ENCODE measurements at places on chromosomes 7 and 10.

- DNase-seq, result no peak
Observed at GRCh38 chr10:102926842-102927241, 8.7 kb downstream of the CNNM2 start.

GRCh38 chr7:120337308-120337907, 64.4 kb downstream of the KCND2 start:
- DNase-seq, result no peak

GRCh38 chr10:110009736-110010475, 2.1 kb downstream of the ADD3 start:
- DNase-seq, result no peak

DNA sequence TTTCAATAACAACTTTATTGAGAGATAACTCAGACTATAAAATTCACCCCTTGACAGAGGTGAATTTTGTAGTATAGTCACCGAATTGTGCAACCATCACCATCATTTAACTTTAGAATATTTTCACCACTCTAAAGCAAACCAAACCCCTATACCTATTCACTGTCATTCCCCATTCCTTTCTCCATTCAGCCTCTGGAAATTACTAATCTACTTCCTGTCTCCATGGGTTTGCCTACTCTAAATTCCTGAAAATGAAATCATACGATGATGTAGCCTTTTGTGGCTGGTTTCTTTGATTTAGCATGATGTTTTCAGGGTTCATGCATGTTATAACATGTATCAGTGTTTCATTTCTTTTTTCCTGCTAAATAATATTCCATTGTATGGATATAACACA, 15.6 kb upstream of the LMTK2 start:
- no peak for DNase-seq

DNA sequence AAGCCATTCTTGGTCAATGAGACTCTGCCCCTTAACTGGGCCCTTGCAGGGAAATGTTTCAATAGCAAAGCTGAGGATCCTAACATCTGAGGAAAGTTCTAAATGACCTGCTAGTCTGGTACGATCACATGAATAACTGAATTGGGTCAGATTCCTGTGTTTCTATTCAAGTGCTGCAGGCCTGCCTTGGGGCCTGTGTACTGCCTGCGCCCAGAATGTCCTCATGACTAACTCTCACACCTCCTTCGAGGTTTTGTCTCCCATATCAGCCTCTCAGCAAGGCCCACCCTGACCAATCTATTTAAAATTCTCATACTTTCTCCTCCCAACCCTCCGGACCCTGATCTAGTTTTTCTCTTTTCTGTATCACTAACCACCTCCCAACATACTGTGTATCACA, 4.4 kb downstream of the JAZF1 start:
- DNase-seq, result no peak

DNA sequence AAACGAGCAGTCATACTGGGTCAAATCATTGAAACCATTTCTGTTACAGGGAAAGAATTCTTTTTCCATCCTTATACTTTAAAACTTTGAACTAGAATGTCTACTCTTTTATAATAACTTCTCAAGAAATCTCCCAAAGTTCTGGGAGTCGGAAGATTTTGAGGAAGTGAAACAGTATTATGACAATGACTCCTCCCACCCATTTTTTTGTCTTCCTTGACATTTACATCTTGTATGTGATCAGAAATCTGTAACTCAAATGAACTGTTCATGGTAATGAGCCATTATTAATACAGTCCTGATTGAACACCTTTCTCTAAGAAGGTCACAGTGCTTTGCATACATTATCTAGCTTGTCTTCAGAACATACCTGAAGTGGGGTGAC, 227.4 kb downstream of the CELF2 start:
- no peak for DNase-seq

DNA sequence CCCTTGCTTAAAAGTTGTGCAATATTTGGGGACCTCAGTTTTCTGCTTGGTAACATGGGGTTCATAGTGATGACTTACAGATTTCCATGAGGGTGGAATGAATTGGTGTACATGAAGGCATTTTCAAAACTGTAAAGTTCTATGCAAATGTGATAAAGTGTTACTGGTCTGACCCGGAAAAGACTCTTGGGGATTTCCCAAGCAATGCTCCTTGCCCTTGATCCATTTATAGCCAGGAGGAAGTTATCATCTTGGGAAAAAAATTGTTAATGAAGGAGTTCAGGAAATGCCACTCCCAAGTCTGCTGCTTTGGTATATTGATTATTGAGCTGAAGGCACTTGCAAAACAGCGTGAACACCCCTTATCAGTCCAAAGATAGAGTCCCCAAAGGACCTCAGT, 96.3 kb upstream of the ZPBP start:
- DNase-seq, result no peak

- no peak for DNase-seq
Observed at GRCh38 chr7:39313974-39314373, 252.2 kb upstream of the YAE1 start.

- no peak for DNase-seq
Observed at GRCh38 chr7:94177441-94177840, 173.3 kb upstream of the BET1 start.

- no peak for DNase-seq
Observed at GRCh38 chr7:79241288-79242060, 212.0 kb downstream of the MAGI2 start.

DNA sequence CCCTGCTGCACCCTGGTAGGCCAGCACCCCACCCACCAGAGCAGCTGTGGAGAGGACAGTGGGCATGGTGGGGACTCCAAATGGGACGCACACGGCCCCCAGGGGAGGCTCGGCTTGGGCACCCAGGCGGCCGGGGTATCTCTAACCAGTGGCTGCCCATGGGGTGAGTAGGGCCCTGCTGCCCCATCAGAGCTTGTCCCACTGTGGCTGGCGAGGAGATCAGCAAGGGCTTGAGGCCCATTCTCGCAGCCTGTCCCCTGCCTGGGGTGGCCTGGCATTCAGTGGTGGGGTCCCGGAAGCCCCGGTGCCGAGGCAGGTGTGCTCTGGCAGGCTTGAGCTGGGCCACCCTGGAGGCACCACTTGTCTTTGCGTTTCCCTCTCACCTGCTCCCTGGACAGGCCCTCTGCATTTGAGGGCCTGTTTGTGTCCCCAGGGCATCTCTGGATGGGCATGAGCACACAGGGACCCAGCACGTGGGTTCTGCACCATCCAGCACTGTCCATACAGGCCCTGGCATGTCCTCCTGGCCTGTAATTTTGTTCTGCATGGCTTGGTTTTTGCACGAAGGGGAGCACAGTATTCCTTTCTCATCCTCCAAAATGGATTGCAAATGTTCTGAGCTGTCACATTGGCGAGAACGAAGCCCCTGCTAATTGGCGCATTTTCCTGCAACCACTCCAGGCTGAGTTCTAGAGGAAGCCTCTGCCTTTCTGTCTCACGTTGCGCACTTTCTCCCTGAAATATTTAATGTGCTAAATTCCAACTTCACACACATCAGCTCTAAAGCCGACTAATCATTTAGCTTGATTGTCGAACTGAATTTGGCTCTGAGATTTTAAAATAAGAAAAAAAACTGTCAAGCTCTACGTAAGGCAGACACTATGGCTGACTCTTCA, 27.2 kb downstream of the PWWP2B start:
- no peak for DNase-seq

GRCh38 chr7:16929146-16929762, 47.5 kb upstream of the AGR3 start:
- DNase-seq, result no peak

DNA sequence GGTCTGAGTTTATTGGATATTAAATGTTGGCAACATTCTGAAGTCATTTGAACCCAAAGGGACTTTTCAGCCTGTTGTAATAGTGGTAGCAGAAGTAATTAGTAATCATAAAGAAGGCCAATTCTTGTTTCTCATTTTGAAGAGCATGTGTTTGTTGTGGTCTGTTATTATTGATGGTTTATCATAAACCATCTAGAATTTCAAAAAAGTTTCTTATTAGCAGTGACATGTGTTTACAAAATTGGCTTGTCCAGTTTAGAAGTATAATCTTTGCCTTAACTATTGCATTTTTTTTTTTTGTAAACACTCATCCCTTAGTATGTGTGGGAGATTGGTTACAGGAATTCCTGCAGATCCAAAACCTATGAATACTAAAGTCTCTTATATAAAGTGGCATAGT, 177.8 kb downstream of the BBS9 start:
- no peak for DNase-seq

DNA sequence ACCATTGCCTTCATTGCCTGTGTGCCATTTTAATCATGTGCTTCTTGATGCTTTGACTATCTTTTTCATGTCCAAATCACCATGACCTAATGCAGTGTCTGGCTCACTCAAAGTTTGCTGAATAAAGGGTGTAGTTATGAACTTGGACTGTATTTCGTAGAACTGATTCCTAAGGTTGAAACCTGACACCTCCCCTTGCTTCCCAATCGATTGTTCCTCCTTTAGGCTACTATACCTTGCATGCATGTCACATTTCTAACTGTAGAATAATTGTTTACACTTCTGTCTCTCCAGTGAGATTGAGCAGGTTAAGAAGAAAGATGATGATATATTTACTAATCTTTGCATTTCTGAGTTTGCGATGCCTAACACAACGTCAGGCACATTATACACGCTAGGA, 41.0 kb upstream of the CDK1 start:
- DNase-seq, result no peak

- no peak for DNase-seq
Observed at GRCh38 chr10:132554991-132555647, 17.5 kb downstream of the INPP5A start.

- DNase-seq, result no peak
Observed at GRCh38 chr10:69759641-69760040, 42.1 kb upstream of the COL13A1 start.

- no peak for DNase-seq
Observed at GRCh38 chr10:101595591-101596433, 7.7 kb downstream of the DPCD start.

- DNase-seq, result no peak
Observed at GRCh38 chr10:126398924-126399323, 10.6 kb upstream of the ADAM12 start.

DNA sequence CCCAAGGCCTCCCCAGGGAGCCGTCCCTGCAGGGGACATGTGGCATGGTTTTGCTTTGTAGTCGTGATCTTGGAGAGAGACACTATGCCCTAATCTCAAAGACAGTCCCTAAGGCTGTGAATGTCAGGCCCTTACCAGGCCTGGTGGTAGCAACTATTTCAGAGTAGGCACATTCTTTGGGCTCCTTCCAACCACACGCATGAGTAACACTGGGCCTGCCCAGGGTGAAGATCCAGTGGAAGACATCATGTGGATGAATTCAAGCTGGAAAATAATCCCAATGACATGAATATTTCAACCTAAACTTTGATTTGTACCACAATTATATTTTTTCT, 39.5 kb upstream of the INSIG1 start:
- DNase-seq, result no peak

DNA sequence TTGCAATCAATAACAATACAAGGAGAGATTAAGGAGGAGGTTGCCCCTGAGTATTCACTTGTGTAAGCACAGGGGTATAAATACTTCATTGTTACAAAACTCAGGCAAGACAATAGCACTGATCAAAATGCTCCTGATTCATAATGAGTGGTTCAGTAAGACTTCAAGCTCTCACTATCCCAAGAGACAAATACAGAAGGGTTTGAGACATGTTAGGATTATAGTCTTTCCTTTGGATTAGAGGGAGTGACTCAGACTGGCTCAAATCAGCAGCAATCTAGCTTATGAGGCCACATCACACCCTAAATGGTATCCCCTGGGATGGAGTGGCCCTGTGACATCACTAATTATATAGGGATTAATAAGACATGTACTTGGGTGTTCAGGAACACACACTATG, 167.2 kb upstream of the HGF start:
- no peak for DNase-seq

GRCh38 chr10:129992356-129992755, 28.3 kb upstream of the EBF3 start:
- no peak for DNase-seq

- DNase-seq, result no peak
Observed at GRCh38 chr10:79063661-79064492, 4.9 kb upstream of the ZMIZ1 start.

GRCh38 chr10:62804356-62805230, at the start of gene ADO:
ADO (plus strand) TSS chr10:62804720; CDS start chr10:62805060, 340 bp downstream.
- DNase-seq, result peak; percentile 88

DNA sequence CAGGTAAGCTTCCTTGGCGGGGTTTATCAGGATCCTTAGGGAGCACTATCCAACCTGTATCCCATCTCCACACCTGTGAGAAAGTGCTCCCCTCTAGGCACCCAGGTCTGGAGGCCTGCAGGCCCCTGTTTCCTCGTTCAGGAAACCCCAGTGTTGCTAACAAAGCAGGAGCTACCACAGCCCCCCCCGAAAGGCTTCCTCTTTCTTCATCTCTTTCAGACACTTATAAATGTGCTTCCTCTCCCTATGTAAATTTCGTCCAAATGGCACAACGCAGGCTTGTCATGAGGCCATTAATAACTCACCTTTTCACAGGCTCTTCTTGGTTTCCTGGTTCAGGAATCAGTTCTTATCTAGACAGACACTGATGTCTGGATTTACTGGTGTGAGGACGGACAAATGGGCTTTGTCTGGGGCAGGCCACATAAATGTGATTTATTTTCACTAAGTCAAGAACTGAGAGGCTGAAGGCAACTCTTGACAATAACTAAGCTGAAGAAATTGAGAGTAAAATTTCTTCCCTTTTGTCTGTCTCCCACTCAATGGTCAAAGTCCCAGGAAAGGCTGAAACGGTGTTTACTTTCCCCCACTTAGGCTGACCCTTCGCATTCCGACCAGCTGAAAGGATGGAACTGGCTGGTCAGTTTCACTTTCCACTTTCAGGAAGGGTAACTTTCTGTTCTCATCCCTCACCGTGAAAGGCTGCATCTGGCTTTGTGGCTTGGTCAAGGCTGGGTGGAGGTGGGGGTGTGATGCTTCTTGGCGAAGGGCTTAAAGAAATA, 46.8 kb downstream of the PIK3AP1 start:
- no peak for DNase-seq

DNA sequence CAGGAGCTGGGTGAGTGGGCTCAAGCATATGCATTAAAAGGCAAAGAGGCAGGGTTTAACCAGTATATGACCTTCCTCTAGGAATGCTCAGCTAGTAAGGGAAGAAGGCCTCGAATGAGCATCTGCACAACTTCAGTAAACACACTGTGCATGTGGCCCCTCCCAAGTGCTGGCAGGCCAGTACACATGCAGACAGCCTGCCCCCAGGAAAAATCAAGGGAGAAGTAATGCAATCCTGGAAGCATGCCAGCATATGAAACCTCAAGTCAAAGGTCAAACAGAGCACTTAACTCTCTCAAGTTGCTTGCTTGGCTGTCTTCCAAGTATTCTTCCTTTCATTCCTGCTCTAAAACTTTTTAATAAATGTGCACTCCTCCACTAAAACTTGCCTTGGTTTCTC, 208.4 kb downstream of the ACTR3B start:
- no peak for DNase-seq

DNA sequence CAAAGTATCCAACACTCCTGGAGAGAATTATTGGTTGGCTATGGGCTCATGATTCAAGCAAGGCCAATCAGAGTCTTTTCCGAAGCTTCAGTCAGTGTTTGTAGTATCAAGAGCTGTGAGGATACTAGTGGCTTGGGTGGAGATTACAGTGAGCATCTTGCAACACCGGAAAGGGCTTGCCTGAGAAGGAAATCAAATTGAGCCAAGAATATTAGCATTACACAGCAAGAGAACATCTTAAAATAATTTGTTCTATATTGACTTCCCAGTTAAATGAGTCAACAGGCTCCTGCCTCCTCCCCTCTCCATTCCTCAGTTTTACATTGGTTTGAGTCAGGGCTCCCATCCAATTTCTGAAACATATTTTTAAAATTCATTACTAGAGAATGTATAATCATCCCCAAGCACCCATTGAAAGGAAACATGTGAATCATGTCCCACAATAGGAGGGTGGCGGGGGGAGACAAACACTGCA, 127.4 kb downstream of the ELAPOR2 start:
- no peak for DNase-seq

GRCh38 chr7:92057375-92057774, 76.9 kb downstream of the CYP51A1 start:
- no peak for DNase-seq

Measured in activated T-cell treated with anti-CD3 and anti-CD28 coated beads, Interleukin-2, amount 50 U/mL, for 24 hours (primary cell).